ENCODE measurements at places on chromosomes 3 and 15.

- DNase-seq, result no peak
These were observed 792.1 kb upstream of the LMCD1 start for GRCh38 chr3:7709376-7710082.

DNA sequence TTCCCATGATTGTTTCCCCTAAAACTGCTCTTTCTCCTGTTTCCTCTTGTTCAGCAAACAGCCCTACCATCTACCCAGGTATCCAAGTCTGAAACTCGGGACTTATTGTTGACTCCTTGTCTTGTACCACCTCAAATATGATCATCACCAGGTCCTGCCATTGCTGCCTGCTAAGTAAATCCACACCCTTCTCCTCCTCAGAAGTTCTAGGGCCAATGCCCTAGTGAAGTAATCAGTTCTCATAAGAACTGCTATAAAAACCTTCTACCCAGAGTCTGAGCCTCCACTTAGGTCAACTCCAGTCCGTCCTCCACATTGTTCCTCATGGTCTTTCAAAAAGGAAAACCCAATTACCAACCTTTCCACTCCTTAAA is 77.0 kb upstream of the IL12A start:
- no peak for DNase-seq

DNA sequence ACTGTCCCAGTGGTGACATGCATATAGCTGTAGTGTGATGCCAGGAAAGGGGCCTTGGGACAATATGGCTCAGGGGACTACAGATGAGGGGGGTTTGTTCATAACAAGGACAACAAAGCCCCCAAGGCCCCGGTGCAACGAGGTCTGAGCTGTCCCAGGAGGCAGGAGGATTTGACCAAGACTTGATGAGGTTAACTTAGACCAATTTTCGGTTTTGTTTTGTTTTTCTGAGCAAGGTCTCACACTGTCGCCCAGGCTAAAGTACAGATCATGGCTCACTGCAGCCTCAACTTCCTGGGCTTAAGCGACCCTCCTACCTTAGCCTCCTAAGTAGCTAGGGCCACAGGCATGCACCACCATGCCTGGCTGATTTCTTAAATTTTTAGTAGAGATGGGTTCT is 23.8 kb downstream of the EFCAB12 start:
- DNase-seq, result no peak

- DNase-seq, result no peak
These were observed 64.4 kb upstream of the TAMM41 start for GRCh38 chr3:11910971-11911531.

DNA sequence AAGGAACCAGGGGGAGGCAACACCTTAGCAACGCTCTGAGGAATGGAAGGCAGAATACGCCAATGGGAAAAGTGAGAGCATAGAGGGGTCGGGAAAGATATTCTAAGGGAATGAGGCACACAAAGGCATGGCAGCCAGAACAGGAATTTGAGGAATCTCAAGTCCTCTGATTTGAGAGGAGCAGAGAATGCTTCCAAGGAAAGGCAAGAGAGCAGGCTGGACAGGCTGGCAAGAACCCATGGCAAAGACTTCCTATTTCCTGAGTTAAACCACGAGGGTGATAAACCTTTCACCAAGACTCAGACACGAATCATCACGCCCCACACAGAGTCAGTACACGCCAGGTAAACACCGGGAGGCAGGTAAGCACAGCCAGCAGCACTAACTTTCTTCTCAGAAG is 109.8 kb downstream of the IGF2BP2 start:
- no peak for DNase-seq

DNA sequence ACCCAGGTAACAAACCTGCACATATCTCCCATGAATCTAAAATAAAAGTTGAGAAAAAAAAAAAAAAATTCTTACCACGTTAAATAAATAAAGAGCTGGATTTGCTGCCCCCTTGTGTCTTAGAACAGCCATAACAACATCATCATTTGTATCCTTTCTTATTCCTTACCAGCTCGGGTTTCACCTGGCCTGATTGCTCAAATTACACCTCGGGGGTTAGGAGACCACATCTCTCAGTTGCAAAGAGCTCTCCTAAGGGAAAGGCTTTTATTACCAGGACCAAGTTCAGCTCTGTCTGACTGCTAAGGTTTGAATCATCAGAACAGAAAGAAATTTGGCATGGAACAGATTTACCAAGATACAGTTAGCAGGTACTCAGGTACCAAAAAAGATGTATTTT is 25.8 kb upstream of the RPL39L start:
- no peak for DNase-seq

GRCh38 chr3:9883706-9884554 is 3.9 kb upstream of the CIDEC start:
- DNase-seq, result no peak

DNA sequence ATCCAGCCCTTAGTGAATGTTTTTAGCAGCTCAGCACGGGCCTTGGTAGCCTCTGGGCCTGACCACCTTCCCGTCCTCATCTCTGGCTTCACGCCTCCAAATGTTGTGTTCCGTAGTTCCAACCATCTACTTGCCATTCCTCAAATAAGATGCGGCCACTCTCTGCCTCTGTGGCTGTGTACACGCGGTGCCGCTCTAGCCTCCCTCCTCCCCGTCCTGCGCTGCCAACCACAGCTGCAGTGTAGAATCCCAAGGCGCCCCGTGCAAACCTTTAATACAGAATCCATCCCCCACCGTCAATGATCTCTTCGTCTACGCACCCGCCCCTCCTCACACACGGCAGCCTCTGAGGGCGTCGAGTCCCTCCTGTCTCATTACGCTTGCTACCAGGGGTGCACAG is 77.2 kb downstream of the VGLL4 start:
- no peak for DNase-seq

- DNase-seq, result no peak
These were observed 61.9 kb downstream of the REC114 start for GRCh38 chr15:73504885-73505284.
